ENCODE measurements at places on chromosomes 12 and 14.
A peak's percentile ranks its signal among the peaks of the same experiment; 100 is the strongest.

- no peak for DNase-seq
These were observed 188.1 kb downstream of the SYT10 start for GRCh38 chr12:33251548-33251947.

DNA sequence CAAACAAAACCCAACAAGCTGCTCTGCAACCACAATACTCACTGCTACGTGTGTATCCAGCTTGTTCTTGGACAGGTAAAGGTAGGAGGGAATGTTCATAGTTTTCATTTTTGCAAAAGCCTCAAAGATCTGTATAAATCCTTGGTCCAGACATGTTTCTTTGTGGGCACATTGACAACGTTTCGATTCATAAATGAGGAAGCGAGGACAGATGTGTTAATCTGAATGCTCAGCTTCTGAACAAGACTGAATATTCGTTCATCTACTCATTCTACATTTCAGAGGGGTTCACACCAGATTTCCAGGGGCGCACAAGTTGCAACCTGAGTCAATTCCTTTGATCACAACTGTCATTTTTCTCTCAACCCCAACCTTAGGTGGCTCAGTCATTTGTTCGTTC lies 134.4 kb downstream of the LLPH start:
- DNase-seq = no peak

- no peak for DNase-seq
These were observed 92.7 kb upstream of the RESF1 start for GRCh38 chr12:31866523-31866922.

- no peak for DNase-seq
These were observed 401.6 kb upstream of the TBX3 start for GRCh38 chr12:115085594-115085993.

GRCh38 chr12:67797185-67797741 lies 148.7 kb downstream of the DYRK2 start:
- DNase-seq = no peak

DNA sequence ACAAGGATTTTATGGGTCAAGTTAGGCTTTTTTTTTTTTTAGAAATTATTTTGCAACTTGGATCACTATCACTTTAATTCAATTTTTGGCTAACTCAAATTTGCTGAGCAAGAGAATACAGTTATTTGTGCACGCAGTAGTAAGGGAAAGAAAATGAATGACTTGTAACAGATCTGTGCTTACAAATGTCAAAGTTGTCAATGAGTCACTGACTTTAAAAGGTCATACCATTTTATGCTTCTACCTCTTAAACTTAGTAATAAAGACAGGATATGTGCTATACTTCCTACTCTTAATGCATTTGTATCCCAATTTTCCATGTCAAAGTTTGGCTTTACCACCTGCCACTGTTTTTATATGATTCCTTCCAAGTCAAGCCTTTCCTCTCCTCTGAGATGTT lies 131.1 kb upstream of the FBXO33 start:
- no peak for DNase-seq

DNA sequence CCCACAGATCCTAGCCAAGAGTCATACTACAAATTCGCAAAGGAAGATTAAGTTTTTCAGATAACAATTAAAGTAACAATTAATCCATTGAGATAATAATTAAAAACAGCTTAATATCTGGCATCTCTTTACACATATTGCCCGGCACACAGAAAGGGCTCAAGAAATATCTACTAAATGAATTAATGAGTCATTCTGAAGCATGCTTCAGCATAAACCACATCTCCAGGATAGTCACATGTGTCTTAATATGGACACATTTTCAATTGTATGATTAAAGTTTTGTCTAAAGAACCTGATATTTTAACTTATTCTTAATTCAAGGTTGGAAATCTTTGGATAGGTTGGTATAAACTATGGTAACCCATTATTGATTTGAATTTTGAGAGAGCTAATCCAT lies 9.6 kb downstream of the ITPR2 start:
- no peak for DNase-seq

DNA sequence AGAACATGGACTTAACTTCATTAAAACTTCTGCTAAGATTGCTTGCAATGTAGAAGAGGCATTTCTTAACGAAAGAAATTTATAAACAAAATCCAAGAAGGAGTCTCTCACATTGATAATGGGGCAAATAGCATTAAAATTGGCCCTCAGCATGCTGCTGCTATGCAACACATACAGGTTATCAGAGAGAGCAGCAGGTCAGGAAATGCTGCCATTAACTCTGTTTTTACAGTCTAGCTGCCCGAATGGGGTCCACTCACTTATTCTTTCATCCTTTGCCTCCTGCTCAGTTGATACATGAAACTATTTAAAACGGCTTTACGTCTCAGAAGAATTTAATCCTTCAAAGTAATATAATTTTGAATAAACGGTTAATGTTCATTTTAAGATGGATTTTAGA lies 620.4 kb downstream of the SLC16A7 start:
- no peak for DNase-seq

- peak; percentile 61 for DNase-seq
These were observed 438.4 kb upstream of the OR4E1 start for GRCh38 chr14:22112004-22112403.

DNA sequence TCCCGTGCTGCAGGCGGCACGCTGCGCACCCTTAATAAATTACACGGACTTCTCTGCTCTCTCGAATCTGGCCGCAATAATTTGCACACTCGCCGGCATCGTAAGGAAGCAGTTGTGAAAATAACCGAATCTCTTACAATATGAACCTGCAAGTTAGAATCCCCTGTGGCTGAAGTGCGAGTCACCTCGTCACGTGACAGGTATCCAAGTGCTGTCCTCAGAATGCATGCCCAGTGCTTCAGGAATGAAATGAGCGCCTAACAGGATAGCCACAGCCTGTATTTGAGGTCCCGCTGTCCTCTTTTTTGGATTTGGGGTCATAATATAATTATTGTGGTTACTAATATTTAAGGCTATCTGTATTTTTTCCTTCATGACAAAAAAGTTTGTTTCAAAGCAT lies 82.0 kb downstream of the VWF start:
- no peak for DNase-seq

DNA sequence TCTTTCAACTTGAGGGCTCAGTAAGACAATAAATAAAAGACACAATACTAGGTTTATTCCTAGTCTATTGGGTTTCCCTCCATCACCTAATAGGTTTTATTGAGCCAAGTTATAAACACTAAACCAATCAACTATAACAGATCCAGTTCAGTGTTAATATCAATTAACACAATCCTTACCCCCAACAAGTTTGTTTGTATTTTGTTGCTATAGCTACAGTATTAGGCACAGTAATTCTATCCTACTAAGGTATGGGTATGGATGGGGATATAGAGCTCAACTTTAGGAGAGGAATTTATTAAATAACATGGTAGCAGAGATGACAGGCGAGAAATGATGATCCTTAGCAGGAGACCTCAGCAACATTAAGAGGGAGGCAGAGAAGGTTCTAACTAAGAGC lies 13.3 kb downstream of the PPP4R3A start:
- DNase-seq = no peak

- DNase-seq = no peak
These were observed 2.1 kb downstream of the LDHB start for GRCh38 chr12:21655591-21655990.

DNA sequence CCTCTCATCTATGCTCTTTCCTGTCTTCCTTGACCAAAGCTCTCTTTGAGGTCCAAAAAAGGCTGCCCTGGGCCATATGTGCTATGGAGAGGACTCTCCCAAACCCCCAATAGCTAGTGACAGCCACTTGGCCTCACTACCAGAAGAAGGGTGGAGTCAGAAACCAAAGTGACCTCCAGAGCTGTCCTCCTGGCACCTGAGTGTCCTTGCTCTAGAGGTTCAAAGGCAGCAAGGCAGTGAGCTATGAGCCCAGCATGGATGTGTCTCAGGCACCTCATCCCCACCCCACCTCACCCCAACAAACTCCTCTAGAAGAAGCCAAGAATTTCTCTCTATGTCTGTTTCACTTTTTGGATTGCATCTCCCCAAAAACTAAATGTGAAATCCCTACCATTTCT lies 4.1 kb upstream of the AQP5 start:
- no peak for DNase-seq

- peak; percentile 86 for DNase-seq
These were observed 11.1 kb upstream of the KRT7 start for GRCh38 chr12:52221912-52222457.

DNA sequence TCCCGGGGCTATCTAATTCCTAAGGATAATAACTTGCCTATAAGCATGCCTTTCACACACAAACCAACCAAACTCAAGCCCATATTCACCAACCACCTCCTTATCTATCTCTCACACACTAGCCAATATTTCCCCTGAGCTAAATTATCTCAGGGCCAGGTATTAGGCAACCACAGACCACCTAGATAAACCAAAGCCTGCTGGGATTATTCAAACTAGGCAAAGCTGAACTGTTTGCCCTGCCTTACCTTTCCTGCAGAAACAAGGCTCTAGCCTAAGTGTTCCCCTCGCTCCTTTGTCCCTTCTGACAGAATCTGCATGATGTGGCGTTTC lies 114.7 kb upstream of the EEA1 start:
- no peak for DNase-seq

DNA sequence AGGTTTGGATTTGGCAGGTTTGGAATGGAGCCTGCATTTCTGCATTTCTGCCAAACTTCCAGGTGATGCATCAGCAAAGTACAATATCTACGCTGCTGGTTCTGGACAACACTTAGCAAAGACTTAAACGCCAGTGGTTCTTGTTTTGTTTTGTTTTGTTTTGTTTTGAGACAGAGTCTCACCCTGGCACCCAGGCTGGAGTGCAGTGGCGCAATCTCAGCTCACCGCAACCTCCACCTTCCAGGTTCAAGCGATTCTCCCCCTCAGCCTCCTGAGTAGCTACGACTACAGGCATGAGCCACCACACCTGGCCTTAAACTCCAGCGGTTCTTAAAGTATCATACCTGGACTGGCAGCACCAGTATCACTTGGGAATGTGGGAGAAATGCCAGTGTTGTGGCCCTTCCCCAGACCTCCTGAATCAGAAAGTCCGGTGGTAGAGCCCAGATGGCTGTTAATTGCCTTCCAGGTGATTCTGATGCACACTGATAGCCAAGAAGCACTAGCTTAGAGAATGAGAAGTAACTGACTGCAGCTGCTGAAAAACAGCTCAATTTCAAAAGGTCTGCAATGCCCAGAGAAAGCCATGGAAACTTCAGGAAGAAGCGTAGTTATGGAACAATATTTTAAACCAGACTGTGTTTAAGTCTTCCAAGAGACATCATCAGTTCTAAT lies 114.8 kb upstream of the FOXN3 start:
- DNase-seq = no peak

- DNase-seq = no peak
These were observed 1.7 kb upstream of the NUAK1 start for GRCh38 chr12:106140223-106140986.

DNA sequence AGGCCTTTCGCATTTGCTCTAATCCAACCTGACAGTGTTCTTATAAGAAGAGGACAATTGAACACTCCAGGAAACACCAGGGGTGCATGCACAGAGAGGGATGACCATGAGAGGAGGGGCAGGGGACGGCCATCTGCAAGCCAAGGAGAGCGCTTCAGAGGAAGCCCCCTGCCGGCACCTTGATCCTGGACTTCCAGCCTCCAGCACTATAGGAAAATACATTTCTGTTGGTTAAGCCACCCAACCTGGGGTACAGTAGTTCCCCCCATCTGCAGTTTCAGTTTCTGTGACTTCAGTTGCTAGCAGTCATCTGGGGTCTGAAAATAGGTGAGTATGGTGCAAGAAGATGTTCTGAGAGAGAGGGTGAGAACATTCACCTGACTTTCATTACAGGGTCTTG lies 64.7 kb downstream of the CLMN start:
- no peak for DNase-seq

DNA sequence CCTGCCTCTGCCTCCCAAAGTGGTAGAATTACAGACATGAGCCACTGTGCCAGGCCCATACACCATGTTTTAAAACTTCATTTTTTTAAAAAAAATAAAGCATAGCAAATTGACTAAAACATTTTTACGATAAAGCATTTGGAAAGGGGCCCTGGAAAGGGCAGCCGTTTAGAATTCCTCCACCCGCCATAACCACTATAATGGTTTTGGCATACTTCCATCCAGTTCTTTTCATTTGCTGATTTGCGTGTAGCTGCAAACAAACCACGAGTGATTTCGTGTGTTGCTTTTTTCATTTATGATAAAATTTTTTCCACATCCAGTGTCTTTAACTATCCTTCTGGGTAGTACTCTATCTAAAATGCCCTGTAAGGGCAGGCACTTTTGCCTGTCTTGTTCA lies 91.8 kb upstream of the RIN3 start:
- no peak for DNase-seq

DNA sequence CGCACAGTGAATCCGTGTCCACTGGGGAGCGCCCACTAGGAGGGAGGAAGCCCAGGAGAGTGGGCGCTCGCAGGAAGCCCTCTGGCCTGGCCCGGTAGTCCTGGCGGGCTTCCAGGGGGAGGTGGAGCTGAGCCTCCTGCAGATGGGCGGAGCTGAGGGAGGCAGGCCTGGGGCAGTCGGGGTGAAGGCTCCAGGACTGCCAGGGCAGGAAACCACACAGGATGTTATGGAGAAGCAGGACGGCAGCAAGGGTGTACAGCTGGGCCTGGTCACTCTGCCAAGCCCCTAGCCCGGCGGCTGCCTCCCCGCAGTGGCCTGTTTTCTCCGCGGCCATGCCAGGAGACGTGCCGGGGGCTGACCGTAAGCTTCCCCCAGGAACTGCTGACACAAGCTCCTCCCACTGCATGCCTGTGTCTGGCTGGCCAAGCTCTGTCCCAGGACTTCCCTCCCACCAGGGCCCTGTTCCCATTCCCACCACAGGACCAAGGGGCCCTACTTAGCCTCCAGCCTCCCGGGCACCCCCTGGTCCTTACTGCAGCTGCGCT lies 143.4 kb upstream of the C14orf180 start:
- peak; percentile 13 for DNase-seq

- DNase-seq = peak; percentile 79
These were observed 5.0 kb upstream of the SLC25A47 start for GRCh38 chr14:100317912-100318808.

DNA sequence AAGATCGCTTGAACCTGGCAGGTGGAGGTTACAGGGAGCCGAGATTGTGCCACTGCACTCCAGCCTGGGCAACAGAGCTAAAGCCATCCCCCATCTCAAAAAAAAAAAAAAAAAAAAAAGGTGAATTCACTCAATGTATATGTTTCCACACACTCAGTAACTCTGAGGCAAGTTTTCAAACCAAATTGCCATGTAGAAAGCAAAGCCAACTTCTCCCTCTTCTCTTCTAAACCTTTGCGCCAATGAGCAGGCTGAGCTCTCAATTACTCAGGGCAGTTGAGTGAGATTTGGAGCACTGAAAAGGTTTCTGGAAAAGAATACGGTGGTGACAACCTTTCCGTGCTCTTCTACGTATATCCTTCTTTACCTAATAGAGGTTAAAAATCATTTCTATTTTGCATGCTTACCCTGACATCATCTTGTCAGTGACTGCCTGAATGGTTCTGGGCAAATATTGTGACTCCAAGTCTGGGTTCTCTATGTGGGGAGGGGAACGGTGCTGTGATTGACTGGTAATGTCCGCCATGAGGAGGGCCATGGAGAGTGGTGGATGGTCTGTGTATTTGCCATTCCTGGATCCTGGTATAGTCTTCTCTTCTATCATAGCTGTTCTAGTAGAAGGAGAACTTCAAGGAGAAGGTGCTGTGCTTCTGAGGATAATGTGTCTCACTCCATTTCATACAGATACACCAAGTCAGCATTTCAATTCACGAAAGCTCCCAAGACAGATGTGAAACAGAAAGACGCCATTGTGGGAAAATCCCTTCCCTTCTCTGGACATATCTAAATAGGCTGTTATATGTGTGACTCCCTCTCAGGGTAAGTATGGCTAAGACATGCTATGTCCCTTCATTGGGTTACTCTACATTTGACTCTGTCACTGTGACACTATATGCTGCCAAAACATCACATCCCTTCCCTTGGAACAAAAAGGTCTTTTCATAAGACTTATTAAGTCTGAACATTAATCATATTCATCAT lies 46.2 kb upstream of the MED13L start:
- DNase-seq = no peak

- DNase-seq = no peak
These were observed 86.3 kb upstream of the TMTC2 start for GRCh38 chr12:82600379-82600778.
